ENCODE measurements at places on chromosomes 5 and 9. TPM values are rescaled to one million over a fixed set of nuclear protein-coding genes. Genes with fewer than 3 reads are reported as not detected.

The ZNF483 gene
- 2.4 TPM for polyA plus RNA-seq

The FOXD4L3 gene
- not detected for polyA plus RNA-seq

The GDNF gene
- 19.6 TPM for polyA plus RNA-seq

The NOP16 gene
- 28.1 TPM for polyA plus RNA-seq

The PDLIM7 gene
- polyA plus RNA-seq, result 125 TPM

The SLC25A48 gene
- polyA plus RNA-seq, result 3.4 TPM

The DRD1 gene
- polyA plus RNA-seq, result not detected

The TEX48 gene
- not detected for polyA plus RNA-seq

The OXCT1 gene
- 48.0 TPM for polyA plus RNA-seq

The IARS1 gene
- 116 TPM for polyA plus RNA-seq

The TRIM36 gene
- polyA plus RNA-seq, result 2.8 TPM

The SHOC1 gene
- 0.64 TPM for polyA plus RNA-seq

The TTLL11 gene
- 8.5 TPM for polyA plus RNA-seq

The PCDHGB1 gene
- polyA plus RNA-seq, result 2.2 TPM

The MATR3 gene
- polyA plus RNA-seq, result 661 TPM

The TMEM171 gene
- 4.4 TPM for polyA plus RNA-seq

The KIF12 gene
- 272 TPM for polyA plus RNA-seq

The PCDHGA10 gene
- 3.3 TPM for polyA plus RNA-seq

The TUSC1 gene
- polyA plus RNA-seq, result 20.2 TPM

The ABLIM3 gene
- 1.3 TPM for polyA plus RNA-seq

The FOXD4L4 gene
- polyA plus RNA-seq, result 0.10 TPM

The SPINK13 gene
- polyA plus RNA-seq, result 0.30 TPM

The PCDHGB3 gene
- polyA plus RNA-seq, result 2.5 TPM

The PLAC8L1 gene
- 1.0 TPM for polyA plus RNA-seq

The MRPL36 gene
- 34.1 TPM for polyA plus RNA-seq

The CCDC192 gene
- polyA plus RNA-seq, result 0.93 TPM

The GPRIN1 gene
- 1.4 TPM for polyA plus RNA-seq

The ADRB2 gene
- 0.47 TPM for polyA plus RNA-seq

The RMI1 gene
- polyA plus RNA-seq, result 18.2 TPM

The GMCL2 gene
- 0.08 TPM for polyA plus RNA-seq

The RNF180 gene
- polyA plus RNA-seq, result 9.4 TPM

The PLPP7 gene
- 2.6 TPM for polyA plus RNA-seq

The PRRT1B gene
- 1.1 TPM for polyA plus RNA-seq

The TAF11L5 gene
- not detected for polyA plus RNA-seq

The GLRA1 gene
- polyA plus RNA-seq, result not detected

The IFNA13 gene
- not detected for polyA plus RNA-seq

The PCDHA3 gene
- 0.36 TPM for polyA plus RNA-seq

The PKD2L2 gene
- 0.73 TPM for polyA plus RNA-seq

The SWI5 gene
- polyA plus RNA-seq, result 34.2 TPM

The SLC6A3 gene
- polyA plus RNA-seq, result 0.24 TPM
